ENCODE measurements at places on chromosomes 5 and 9. TPM values are rescaled to one million over a fixed set of nuclear protein-coding genes. Genes with fewer than 3 reads are reported as not detected.

DNA sequence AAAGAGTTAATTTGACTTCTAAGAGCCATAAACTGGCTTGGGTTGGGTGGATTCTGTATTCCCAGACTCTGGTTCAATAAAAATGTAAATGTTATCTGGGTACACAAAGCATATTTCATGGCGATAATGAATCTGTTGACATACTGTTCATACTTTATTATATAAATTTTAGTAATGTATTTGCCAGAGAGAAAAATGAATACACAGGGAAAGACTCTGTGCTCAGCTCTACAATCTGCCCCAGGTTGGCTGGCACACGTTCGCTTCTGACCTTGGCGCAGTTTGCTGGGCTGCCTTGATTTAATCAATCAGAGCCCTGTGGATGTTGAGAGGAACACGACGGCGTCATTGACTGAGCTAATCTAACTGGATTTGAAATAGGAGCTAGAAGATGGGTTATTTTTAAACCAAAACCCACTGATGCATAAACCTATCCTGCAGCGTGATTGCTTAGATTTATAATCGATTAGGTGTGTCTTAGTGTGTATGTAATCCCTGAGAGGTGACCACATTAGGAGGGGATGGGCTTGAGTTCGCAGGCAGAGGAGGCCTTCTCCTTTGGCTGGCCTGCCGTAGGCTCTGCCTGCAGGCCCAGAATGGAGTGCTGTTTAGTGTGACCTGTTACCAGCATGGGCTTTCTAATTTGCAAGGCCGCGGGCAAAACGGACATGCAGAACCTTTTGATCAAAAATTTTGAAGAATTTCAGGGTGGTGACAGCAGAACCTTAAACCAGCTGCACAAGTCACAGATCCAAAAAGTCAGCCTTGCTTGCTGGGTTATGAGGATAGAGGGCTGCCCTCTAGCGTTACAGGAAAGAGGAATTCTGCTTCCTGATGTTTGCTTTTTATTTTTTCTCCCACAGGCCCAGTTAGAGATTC lies 3.9 kb upstream of the ADCY2 start:
- peaks cover 5% of the 10 kb centered on the region for H3K4me1 ChIP-seq
- peaks cover 19% of the 10 kb centered on the region for H3K27me3 ChIP-seq

DNA sequence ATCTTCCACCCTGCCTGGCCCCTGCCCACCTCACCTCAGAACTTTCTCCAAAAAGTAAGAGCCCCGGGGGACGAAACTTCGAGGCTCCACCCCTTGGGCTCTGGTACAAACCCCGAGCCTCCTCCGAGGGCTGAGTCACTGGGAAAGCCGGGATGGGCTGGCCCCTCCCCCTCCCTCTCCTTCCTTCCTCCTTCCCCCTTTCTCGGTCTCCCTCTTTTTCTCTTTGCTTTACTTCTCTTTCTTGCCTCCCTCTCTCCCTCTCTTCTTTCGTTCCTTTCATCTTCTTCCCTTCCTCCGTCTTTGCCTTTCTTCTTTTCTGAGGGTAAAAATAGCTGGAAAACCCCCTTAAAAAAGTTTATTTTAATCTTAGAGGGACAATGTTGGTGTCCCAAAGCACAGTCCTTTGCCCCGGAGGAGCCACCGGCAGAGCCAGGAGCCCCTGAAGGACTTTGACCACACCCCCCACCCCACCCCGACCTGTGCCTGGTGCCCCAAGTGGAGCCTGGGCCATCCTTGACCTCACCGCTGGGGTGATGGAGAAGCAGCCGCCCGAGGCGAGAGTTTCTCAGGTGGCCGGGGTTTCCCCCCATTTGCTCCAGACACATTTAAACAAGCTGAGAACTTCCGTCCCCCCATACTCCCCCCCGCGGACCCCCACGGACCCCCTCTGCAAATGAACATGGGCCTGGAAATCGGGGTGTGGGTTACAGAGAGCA lies 5.7 kb upstream of the NOTCH1 start:
- no peak overlapping the region for H3K27ac ChIP-seq
- H3K4me1 ChIP-seq = peaks cover 35% of the 10 kb centered on the region
- peaks cover 6% of the 10 kb centered on the region for H3K27me3 ChIP-seq
- no peak for DNase-seq

The OTP gene
- not detected for total RNA-seq

DNA sequence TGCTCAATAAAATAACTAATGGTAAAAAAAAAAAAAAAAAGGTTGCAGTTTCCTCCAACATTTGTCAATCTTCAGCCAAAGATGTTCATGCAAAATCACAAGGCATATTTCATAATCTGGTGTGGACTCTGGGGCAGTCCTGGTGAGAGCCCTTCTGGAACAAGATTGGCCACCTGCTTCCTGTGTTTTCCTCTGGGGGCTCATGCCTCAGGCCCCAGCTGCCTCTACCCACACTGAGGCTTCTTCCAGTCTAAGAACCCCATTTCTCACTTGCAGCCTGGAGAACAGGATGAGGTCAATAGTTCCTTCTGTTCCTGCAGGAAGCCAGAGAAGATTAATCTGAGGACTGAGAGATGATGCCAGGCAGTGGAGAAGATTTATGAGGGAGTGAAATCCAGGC lies 492.6 kb upstream of the BRINP1 start:
- no peak overlapping the region for H3K4me3 ChIP-seq
- no peaks in the 10 kb centered on the region for H3K4me1 ChIP-seq
- H3K36me3 ChIP-seq = no peaks in the 10 kb centered on the region
- H3K27ac ChIP-seq = no peak overlapping the region
- no peak for DNase-seq
- H3K27me3 ChIP-seq = no peaks in the 10 kb centered on the region

- H3K27me3 ChIP-seq = no peaks in the 10 kb centered on the region
- peaks cover 46% of the 10 kb centered on the region for H3K4me1 ChIP-seq
- peak overlapping the region; percentile 47 for H3K27ac ChIP-seq
- DNase-seq = no peak
- peak overlapping the region; percentile 81 for H3K4me3 ChIP-seq
Measured at GRCh38 chr5:154447089-154447725, 1.4 kb downstream of the SAP30L start.
